ENCODE measurements at places on chromosomes 1 and 21.

GRCh38 chr21:42062236-42063022 is 8.7 kb upstream of the UMODL1 start:
- peak; percentile 54 for DNase-seq

GRCh38 chr1:70504821-70505193 is 93.7 kb downstream of the CTH start:
- DNase-seq = no peak

GRCh38 chr1:22313321-22313720 is 138.3 kb upstream of the ZBTB40 start:
- no peak for DNase-seq

- DNase-seq = no peak
Measured at GRCh38 chr1:206708058-206708457, 23.4 kb downstream of the MAPKAPK2 start.

- no peak for DNase-seq
Measured at GRCh38 chr1:203600782-203601513, 25.7 kb upstream of the ATP2B4 start.

DNA sequence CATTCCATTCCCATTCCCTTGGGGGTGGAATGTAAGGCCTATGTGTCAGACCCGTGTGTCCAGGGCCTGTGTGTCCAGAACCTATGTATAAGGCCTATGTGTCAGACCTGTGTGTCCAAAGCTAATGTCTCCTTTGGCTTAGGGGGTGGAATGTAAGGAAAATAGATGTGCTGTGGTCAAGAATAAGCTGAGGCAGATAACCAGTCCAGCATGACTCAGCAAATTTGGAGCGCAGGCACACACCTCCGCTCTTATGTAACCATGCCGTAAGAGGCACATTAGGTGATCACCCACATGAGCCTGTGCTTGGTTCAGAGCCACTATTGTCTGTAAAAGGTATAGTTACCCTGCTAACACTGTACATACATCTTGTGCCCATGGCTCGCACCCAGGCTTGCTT is 150.8 kb upstream of the SGIP1 start:
- no peak for DNase-seq

- DNase-seq = no peak
Measured at GRCh38 chr1:232183802-232184201, 446.1 kb downstream of the SIPA1L2 start.

DNA sequence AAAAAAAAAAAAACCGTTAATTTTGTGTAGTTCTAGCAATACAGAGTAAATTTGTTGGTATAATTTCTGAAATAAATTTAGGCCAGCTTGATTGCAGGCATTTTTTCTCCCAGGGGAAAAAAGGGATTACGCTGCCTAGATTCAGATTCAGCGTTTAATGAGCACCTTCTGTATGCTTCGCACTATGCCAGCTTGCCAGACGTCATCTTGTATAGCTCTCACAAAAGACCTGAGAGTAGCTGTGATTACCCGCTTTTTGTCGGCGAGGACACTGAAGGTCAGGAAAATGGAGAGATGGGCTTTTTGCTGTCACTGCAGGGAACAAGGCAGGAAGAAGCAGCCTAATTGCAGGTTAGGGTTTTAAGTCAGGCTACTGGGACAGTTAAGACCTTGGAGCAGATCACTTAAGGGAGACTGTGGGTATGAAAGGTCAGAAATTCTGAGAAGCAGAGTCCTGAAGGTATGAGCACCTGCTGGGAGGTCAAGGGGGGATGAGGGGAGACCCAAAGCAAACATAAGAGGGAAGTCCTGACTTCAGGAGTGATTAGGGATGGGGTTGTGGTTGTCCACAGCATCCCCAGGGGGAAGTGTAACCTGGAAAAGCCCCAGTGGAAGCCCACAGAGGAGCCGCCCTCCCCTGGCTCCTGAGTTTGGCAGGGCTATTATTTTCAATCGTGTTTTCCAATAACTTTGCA is 39.0 kb downstream of the TMCC2 start:
- no peak for DNase-seq

GRCh38 chr1:25867210-25867991 is 8.1 kb downstream of the PAQR7 start:
- DNase-seq = no peak

GRCh38 chr1:30101016-30101415 is 622.4 kb downstream of the MATN1 start:
- DNase-seq = no peak

DNA sequence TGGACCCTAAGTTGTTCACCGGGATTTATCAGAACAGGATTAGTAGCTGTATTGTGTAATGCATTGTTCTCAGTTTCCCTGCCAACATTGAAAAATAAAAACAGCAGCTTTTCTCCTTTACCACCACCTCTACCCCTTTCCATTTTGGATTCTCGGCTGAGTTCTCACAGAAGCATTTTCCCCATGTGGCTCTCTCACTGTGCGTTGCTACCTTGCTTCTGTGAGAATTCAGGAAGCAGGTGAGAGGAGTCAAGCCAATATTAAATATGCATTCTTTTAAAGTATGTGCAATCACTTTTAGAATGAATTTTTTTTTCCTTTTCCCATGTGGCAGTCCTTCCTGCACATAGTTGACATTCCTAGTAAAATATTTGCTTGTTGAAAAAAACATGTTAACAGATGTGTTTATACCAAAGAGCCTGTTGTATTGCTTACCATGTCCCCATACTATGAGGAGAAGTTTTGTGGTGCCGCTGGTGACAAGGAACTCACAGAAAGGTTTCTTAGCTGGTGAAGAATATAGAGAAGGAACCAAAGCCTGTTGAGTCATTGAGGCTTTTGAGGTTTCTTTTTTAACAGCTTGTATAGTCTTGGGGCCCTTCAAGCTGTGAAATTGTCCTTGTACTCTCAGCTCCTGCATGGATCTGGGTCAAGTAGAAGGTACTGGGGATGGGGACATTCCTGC is 3.9 kb upstream of the OLFML3 start:
- no peak for DNase-seq

GRCh38 chr1:152347116-152347728 is 12.6 kb downstream of the FLG2 start:
- DNase-seq = peak; percentile 1

- no peak for DNase-seq
Measured at GRCh38 chr21:44526096-44526997, 13.6 kb downstream of the KRTAP10-1 start.

GRCh38 chr1:84434801-84435549 is 36.7 kb downstream of the DNASE2B start:
- DNase-seq = no peak

DNA sequence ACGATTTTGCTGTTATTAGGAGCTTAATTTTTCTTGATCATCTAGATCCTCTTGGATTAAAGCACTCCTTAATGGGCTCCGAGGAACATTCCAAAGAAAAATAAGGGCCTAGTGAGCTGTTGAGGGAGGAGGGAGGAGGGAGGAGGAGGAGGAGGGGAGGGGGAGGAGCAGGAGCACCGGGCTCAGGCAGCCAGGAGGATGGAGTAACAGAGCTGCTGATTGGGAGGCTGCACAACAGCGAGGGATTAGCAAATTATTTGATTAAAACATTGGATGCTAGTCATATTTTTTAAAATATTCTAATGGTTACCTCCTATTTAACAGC is 302.1 kb upstream of the RRP15 start:
- DNase-seq = no peak

- no peak for DNase-seq
Measured at GRCh38 chr1:210049616-210050015, 111.6 kb downstream of the SYT14 start.

GRCh38 chr1:101079341-101079740 is 53.8 kb upstream of the DPH5 start:
- no peak for DNase-seq

GRCh38 chr21:44375281-44375651 is 21.8 kb downstream of the TRPM2 start:
- no peak for DNase-seq

GRCh38 chr1:36217670-36218069 is 6.6 kb upstream of the THRAP3 start:
- DNase-seq = no peak

DNA sequence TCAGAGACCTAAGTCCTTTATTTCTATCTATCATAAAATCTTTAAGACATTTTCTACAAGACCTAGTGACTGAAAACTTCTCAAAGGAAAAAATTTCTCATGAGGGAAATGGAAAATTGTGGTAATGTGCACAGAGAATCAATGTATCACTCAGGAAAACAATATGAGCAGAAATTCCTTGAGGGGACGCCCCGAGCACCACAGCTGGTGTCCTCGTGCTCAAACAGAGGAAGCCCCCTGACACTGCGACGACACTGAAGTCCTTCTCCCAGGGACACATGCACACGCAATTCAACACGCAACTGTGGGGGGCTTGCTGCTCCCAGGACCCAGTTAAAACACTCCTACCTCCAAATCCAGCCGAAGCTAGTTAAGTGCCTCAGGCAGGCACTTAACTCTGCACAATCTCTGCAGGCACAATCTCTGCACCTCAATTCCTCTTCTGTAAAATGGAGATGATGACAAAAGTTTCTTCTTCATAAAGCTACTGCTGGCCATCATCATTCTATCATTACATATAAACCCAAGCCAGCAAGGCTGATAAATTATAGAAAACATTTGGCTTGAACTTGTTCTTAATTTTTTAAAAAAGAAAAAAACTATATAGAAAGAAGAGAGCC is 16.0 kb downstream of the ZBTB17 start:
- DNase-seq = no peak

GRCh38 chr1:240619357-240619756 is 7.4 kb upstream of the GREM2 start:
- no peak for DNase-seq

Measured in GM18507 (cell line).